Hematopoietic multipotent progenitor cell treated with erythropoietin and hydrocortisone succinate and interleukin-3 and kit ligand, for 4 days (in vitro differentiated cells): ENCODE measurements at places on chromosomes 1 and 21.

DNA sequence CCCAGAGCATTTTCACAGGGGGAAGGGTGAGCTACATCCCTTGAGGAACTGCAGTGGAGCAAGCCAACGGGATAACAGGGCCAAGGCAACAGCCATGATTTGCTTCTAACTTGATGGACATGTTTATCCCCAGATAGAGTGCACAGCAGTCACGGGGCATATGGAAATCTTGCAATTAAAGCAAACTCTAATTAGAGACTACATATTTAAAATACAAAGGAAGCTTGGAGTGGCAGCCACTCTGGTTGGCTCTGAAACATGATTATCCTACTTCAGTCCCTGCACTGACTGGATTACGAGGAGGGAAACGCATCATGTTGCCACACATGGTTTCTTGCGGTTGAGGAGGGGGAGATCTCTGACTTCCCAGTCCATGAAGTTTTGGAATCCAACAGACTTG is 60.8 kb downstream of the BEND5 start:
- DNase-seq, result no peak

GRCh38 chr1:182080955-182081582 is 19.6 kb upstream of the ZNF648 start:
- peak; percentile 83 for DNase-seq

DNA sequence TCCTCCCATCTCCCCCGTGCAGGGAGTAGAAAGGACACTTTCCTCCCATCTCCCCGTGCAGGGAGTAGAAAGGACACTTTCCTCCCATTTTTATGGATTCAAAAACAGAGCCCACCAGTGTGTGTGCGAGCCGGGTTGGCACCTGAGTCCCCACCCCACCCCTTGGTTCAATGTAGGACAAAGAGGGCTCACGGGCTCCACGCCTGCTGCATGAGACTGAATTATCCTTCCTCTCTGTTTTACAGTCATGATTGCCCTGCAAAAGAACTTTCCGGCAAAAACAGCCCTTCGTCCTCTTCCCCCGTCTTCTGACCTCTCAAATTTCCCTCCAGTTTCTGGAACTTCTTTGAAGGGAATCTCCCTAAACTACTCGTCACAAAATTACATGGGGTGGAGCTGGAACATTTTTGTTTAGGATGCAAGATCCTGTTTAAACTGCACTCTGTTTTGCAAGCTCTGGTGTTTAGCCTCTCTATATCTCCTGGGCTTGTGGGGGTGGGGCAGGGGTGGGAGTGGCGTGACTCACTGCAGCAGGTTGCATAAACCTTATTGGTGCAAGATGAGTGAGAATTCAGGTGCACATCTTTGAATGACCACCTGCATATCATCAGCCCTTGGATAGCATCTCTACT is 99.8 kb downstream of the PSMG1 start:
- no peak for DNase-seq

DNA sequence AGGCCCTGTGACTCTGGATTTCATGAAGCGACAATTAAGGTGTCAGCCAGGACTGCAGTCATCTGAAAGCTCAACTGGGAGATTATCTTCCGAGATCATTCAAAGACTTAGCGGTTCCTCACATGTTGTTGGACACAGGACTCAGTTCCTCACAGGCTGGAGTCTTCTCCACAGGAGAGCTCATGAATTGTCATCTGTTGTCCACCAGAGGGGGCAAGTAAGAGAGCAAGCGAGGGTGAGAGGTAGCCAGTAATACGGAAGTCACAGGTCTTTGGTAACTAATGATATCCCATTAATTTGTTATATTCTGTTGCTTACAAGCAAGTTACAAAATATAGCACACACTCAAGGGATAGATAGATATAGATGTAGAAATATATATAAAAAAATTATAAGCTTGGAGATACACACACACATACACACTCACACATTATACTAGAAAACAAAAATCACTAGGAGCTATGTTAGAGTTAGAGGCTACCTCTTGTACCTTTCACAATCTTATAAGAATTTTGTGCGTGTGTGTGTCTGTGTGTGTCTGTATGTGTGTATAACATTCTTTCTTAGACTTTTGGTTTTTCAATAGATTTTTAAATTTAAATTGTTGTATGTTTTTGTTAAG is 1695.3 kb downstream of the BRINP3 start:
- peak; percentile 83 for DNase-seq

DNA sequence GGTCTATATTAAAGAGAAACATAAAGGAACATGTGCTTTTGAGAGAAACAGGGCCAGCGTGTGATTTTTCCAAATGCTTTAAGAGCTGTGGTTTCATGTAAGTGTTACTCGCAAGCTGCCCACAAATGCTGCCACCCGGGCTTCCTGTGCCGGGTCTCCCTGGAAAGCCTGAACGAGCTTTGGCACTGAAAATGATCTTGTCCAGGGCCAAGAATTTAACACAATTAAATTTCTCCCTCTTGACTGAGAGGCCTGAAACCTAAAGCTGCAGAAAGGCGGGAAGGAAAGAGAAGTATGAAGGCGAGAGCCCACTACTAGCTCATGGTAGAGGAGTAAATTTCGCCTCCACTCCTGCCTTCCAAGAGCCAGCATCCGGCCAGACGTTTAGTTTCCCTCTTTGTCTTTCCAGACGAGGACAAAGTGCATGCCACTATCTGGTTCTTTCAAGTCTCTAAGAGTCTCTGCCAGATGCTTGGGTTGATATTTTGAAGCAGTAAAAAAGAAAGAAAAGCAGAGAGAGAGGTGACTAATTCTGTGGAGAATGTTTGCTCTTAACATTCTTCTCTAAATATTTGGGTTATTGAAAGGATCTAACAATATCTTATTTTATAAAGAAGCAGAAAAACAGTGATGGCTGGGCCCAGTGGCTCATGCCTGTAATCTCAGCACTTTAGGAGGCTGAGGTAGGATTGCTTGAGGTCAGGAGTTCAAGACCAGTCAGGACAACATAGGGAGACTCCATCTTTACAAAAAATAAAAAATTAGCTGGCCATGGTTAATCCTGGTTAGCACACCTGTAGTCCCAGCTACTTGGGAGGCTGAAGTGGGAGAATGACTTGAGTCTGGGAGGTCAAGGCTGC is 100.0 kb upstream of the HNRNPU start:
- peak; percentile 54 for DNase-seq

GRCh38 chr1:162212713-162213112 is 143.2 kb downstream of the NOS1AP start:
- DNase-seq, result no peak

- no peak for DNase-seq
Measured at GRCh38 chr1:162081316-162081715, 11.8 kb downstream of the NOS1AP start.

GRCh38 chr1:206699000-206699586 is 14.4 kb downstream of the MAPKAPK2 start:
- peak; percentile 55 for DNase-seq

- DNase-seq, result peak; percentile 93
Measured at GRCh38 chr1:23743287-23744152, at the start of gene ELOA. ELOA (plus strand) TSS chr1:23743471; CDS start chr1:23743504, 33 bp downstream.

GRCh38 chr1:163047951-163048659 is 21.1 kb upstream of the RGS4 start:
- DNase-seq, result no peak

DNA sequence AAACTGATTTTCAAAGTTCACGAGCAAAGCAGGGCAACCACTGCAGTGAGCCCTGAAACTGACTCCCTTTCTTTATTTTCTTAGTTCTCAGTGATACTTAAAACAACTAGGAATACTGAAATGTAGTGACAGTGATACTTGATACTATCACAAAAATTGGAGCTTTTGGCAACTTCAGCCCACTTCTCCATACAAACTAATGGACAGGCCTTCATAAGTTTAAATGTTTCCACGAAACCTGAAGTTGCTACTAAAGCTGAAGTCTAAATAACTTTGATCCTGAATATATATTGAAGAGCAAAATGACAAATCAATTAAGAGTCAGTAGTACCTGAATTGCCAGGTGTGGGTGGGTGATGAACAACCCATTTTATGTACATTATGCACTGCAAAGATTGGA is 10.0 kb downstream of the NR5A2 start:
- no peak for DNase-seq

DNA sequence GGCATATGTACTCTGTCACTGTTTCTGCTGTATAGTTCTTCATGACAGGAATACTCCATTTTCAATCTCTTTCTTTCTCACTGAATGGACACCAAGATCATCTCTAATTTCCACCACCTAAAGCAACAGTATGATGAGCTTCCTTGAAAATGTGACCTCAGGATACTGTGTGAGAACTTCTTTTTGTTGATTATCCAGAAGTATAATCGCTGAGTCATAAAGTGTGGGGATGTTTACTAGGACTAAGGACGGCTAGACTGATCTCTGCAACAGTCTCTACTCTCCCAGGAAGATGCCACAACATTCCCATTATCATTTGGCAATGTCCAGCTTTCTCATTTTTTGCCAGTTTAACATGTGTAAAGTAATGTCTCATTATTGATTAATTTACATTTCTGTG is 70.3 kb downstream of the TNFSF18 start:
- DNase-seq, result no peak

GRCh38 chr1:206955476-206956451 is 9.5 kb upstream of the PIGR start:
- no peak for DNase-seq

- DNase-seq, result no peak
Measured at GRCh38 chr1:77906019-77906545, 17.7 kb downstream of the NEXN start.

DNA sequence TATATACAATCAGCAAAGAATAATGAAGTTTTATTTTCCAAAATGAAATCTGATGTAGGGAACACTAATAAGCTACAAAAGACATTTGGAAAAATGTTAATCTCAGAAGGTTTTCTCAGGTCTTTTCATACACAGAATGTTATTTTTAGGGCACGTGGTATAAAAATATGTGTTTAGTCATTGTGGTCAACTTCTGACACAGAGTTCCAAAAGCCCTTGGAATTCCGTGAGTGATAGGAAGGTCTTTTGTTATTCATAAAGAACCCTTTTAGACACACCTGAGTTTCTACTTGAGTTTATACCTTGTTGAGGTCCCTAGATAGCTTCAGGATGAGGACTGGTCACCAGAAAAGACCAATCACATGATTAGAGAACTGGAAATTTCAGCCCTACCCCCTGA is 277.6 kb upstream of the NCAM2 start:
- no peak for DNase-seq

- DNase-seq, result peak; percentile 16
Measured at GRCh38 chr21:15701830-15702229, 28.0 kb upstream of the USP25 start.
